Activated naive CD4-positive, alpha-beta T cell treated with anti-CD3 and anti-CD28 coated beads, Interleukin-2, amount 50 U/mL, for 72 hours (primary cell): ENCODE measurements at places on chromosomes 7 and 10.

DNA sequence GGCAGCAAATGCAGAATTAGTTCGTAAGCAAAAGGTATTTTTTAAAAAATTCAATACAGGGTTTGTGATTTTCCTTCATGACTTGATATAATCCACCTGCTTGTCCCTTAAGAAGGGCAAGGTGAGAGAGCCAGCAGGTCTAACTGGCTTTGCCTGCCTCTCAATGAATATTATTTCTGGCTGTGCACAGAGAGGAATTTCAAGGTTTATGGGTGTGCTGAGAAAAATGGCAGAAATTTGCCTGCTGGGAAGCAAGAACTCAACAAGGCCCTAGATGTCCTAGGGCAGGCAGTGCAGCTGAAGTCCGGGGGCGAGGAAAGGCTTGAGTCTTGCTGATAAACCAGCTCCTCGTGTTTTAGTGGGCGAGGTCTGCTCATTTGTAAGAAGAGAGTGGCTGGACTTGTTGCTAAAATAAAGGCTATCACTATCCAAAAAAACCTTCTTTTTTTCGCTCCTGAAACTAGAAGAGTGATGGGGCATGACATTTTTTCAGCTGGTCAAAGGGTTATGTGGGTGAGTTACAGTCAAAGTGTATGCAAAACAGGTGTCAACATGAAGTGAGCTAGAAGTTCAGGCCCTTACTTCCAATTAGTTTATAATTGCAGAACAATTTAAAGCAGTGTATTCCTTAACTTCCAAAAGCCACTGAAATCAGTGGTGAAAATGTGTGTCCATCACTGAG is 385.8 kb upstream of the KLF6 start:
- no peak for DNase-seq

GRCh38 chr10:72248468-72249151 is 25.1 kb upstream of the DDIT4 start:
- DNase-seq, result peak; percentile 82

- DNase-seq, result no peak
Measured at GRCh38 chr7:101869901-101870290, 52.5 kb downstream of the CUX1 start.

DNA sequence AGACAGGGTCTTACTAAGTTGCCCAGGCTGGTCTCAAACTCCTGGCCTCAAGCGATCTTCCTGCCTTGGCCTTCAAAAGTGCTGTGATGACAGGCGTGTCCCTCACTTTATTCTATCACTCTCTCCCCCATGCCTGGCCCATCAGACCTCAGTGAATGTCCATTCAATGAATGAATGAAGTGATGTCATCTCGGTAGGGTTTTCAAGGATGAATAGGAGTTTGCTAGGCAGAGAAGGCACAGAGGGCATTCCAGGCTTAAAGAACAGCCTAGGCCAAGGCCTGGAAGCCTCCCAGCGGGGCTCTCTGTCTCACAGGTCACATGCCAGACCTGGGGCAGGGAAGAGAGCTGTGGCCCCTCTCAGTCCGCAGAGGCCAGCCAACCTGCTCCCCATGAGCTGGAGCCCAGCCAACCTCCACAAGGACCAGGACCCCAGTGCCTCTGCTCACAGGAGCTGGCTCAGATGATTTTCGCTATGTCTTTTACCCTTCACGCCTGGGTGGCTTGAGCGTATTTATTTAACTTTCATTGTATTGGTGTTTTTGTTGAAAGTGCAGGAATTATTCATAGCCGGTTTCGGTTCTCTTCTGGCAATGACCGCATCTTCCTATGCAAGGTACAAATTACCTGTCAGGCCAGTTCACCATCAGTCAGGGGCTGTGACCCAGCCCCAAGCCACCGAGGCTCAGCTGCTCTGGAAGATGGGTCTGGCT is 11.8 kb upstream of the TNRC18 start:
- no peak for DNase-seq

DNA sequence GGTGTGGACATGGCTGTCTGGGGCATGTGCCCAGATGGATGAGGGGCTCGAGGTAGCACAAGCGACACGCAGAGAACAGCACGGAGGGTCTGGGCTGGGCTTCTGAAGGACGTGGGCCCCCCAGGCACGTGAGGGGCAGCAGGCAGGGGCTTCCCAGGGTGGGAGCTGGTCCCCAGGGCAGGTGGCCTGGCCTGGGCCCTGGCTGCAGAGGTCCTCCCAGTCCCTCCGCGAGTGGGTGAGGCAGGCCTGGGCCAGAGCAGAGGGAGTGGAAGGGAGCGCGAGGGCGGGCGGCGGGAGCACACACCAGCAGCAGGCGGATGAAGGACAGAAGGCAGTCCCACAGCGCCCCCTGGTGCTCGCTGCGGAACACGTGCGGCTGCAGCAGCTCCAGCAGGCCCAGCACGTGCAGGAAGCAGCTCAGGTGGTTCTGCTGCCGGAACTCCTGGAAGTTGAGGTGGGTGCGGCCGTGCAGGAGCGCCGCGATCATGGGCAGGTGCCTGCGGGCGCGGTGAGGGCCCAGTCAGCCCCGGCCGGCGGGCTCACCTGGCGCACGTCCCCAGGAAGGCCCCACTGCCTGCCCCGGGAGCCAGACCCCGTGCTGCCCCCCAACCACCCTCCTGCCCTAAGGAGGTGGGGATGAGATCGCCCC is 14.7 kb upstream of the MICALL2 start:
- DNase-seq, result peak; percentile 80

- no peak for DNase-seq
Measured at GRCh38 chr10:69130251-69130650, 6.3 kb downstream of the VPS26A start.

- no peak for DNase-seq
Measured at GRCh38 chr10:66625709-66626590, 299.9 kb upstream of the LRRTM3 start.

- DNase-seq, result no peak
Measured at GRCh38 chr10:82536668-82537067, 661.7 kb downstream of the NRG3 start.
